SW480 (cell line): ENCODE measurements at places on chromosomes 7 and 10.
A peak's percentile ranks its signal among the peaks of the same experiment; 100 is the strongest.

DNA sequence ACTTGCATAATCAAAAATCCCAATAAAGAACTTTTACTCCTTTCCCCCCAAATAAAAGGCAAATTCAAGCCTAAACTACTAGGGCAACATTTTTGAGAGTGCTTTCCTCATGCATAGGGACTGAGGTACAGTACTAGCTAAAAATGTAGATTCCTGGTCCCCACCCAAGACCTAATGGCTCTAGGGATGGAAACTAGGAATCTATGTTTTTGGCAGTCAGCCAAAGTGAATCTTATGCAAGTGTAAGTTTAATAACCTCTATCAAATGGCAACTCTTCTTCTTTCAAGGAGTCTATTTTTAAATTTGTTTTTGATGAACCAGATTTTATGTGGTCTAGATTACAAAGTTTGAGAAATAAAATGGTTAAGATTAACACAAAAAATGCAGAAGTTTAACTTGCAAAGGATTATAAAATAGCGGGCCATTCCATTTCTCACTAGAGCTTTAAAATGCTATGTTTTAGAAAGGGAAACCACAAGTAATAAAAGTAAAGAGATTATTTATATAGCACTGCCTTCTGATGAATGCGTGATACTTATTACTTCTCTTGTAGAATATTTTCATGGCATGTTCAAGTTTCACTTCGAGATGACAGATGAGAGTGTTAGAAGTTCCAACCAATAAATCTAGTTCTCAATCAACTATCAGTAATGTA lies 70.4 kb upstream of the MDFIC start:
- DNase-seq: no peak

DNA sequence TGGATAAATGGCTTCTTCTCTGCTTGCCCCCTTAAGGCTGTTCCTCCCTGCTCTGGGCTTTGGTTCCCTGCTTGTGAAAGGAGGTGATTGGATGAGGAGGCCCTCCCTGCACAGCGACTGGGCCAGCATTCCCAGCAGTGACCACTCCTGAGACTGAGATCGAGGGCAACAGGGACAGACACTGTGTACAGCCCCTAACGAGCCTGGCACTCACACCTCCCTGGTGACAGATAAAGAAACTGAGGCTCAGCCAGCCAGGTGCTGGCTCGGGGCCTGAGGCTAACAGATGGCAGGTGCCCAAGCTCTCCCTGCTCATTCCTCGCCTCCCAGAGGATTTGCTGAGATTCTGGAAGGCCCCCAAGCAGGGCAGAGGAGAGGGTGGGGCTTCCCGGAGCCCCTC lies 12.0 kb upstream of the AQP1 start:
- DNase-seq: no peak

DNA sequence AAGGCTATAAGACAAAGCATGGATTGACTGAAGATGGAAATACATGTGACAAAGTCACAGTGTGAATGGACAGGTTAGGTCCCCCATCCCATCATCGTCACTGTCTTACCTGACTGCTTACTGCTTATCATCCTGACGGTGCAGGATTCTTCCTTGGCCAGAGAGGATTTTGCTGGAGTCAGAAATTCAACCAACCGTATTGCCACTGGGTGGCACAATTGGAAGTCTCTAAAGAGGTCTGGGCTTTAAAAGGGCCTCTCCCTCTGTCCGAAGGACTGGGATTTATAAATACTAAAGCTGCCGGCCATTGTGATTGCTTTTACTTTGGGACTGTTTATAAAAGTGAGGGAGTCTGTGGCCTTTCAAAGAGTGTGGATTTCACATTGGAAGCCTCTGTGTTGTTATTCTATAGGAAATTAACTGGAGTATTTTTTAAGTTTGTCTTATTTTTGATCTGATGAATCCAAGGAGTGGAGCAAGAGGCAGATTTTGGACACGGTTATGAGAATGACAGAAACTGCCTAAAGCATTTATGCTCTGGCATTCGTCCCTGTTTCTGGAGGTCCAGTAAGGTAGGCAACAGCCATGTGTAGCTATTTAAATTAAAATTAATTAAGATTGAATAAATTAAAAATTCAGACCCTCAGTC lies 113.3 kb upstream of the CREB5 start:
- DNase-seq: peak; percentile 79

DNA sequence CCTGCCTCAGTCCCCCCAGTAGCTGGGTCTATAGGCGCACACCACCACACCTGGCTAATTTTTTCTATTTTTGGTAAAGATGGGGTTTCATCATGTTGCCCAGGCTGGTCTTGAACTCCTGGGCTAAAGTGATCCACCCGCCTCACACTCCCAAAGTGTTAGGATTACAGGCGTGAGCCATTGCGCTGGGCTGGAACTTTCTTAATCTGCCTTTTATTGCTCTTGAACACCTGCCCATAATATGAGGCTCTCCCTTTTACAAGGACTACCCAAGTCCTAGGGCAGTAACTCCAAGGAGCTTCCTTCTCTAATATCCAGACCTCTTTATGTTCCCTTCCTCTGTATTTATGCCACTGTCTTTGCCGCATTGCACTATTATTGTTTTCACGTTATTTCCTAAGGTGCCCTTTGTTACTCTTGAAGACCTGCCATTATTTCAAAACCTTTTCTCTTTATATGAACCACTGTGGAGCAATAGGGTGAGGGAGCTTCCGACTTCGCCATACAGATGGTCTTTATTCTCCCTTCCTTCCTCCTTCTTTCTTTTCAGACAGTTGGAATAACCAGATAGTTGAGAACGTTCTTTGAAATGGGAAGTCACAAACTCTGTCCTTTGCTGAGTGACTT lies 36.3 kb upstream of the TCF7L2 start:
- DNase-seq: no peak

DNA sequence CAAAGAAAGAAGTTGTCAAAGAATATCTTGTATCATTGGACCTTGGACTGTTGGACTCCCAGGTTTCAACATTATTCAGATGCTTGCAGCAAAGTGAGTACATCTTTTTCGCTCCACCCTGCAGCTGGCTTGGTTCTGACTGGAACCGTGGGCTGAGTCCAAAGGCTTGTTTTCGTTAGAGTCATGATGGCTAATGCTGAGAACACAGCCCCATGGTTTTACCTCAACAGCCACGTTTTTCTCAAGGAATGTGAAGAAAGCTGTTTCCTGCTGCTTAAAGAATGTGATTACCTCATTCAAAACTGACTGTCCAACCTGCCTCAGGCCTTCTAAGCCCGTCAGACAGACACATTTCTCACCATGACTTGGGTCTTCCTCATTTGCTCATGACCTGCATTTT lies 69.5 kb downstream of the STEAP1B start:
- DNase-seq: no peak

DNA sequence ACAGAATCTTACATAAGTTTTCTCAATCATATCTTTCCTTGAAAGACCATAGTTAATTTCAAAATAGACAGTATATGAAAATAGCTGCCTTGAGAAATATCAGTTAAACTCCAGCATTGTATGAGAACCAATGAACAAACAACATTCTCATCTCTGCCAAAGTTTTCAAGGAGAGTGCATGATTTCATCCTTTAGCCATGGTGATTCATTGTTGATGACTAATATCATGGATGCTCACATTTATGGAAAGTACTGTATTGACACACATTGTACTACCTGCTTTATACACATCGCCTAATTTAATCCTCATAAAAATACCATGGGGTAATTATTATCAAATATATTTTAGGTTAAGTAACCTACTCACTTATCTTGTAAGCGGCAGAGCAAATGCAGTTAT lies 250.3 kb downstream of the CNTNAP2 start:
- peak; percentile 34 for DNase-seq

- no peak for DNase-seq
Measured at GRCh38 chr7:139598642-139599041, 75.2 kb downstream of the CLEC2L start.

DNA sequence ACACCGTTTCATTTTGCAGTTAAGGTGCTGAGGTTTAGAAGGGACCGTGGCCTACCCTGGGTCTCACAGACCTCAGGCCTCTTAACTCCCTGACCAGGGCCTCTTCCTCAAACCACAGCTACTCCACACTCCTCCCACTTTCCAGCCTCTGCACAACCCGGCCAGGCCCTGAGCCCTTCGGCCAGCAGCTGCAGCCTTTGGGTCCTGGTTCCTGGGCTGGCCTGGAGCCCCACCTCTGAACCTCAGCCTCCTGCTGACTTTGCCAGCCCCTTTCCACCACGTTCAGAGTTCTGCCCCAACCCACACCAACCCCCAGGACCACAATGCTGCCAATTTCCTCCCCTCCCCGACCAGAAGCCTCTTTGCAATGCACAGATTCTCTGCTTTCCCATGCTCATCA lies 84.1 kb downstream of the VOPP1 start:
- no peak for DNase-seq

DNA sequence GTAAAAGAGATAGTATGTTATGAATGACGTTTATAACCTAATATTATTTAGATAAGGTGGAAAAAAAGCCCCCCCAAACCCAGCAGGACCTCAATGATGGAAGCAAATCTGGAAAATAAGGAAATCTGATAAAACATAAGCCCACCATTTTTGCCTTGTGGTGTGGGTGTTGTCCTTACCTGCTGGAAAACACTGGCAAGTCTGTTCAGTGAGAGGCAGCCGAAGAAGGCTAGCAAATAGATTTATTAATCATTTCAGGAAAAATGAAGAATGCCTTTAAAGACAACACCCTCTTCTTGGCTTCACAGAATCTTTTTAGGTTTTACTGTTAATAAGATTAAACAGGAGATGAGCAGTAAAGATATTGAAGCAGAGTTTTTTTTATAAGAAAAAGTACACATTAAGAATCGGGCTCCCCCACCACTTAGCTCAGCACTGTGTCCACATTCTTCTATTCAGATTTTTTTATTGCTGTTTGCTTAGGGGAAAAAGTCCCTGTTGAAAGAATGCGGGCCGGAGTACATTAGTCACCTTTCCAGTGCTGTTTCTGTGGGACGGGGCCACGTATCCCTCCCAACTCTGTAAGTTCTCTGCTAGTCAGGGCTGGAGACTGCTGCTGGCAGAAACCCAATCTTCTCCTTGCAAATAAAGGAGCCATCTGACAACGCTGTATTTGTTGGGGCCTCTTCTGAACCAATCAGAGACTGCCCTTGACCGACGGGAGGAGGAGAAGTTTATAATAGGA lies 104.1 kb downstream of the EVX1 start:
- DNase-seq: peak; percentile 48
